ENCODE measurements at places on chromosomes 2 and 18.

DNA sequence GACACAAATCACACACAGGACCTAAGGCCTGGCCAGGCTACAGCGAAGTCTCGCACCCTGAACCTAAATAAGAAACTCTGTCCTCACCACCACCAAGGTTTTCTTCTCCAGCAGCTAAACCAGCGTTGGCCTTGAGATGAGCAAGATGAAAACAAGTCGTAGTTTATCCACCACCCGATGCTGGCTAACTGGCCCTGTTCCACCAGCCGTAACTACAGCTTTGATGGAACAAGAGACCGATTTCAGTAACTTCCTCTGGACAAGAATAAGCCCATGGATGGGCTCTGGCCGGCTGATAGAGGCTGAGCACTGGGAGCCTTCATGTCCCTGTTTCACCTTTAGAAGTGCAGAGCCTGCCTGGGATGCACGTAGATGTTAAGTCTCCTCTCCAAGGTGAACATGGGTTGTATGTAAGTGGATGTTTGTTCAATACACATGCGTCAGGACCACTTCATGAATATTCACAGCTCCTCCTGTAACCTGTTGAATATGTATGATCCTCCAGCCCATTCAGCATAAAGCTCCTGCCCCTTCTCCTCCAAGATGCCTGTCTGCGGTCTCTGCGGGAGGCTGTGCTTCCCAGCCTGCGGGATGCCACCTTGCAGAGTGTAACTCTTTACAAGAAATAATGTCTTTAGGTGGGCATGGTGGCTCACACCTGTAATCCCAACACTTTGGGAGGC lies 24.2 kb downstream of the ADI1 start:
- no peak for DNase-seq

DNA sequence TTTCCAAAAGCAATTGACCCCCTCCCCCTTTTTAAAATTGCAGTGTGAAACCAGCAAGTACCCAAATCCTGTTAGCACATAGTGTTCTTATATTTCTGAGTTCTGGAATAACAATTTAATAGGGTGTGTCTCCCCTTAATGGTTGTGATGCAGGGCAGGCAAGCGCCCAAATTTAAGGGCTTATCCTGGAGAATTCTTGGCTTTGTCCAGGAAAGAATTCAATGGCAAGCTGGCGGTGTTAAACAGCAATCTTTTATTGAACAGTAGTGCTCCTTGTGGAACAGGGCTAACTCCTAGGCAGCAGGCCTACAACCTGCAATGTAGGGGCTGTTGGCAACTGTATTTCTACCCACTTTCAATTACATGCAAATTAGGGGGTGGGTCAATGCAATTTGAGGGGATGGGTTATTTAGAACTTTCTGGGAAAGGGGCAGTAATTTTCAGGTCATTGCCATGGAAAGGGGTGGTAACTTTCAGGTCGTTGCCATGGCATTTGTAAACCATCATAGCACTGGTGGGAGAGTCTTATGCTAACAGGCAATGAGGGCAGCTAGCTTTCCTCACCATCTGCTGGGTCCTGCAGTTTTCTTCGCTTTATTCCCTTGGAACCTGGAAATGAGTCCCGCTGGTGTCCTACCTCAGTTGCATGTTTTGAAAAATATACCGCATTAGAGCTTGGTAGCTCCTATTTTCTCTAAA lies 149.0 kb upstream of the KCTD1 start:
- DNase-seq: no peak

DNA sequence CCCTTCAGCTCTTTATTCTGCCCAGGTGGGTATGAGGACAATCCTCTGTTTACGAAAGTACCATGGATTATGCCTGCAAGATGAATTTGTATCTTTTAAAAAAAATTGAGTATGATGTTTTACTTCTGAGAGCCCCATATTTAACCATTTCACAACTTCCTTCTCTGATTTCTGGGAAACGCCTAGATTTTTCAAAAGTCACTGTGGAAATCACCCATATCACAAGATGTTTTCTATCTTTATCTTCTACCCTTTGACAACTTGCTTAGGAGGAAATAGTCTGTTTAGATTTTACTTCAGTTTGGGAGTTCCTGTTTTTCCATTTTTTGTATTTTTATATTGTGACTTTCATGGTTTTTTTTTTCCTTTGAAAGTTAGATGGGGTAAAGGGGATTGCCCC lies 53.0 kb downstream of the ICOS start:
- DNase-seq: no peak

DNA sequence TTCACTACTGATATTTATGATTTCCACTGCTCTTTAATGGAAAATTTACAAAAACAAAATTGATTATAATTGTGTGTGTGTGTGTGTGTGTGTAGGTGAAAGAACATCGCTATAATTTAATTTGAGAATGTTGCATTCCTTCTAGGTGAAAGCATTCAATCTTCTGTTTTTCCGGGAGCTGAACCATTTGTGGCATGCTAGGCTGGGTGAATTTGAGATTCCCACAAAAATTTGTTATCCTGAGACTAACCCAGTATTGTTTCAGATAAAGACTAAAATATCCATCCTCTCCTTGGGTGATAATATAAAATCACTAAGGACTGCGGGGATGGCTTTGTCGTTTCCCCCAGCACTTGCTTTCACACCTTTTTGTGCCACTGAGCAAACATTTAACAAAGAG lies 911.2 kb upstream of the PIK3C3 start:
- no peak for DNase-seq

DNA sequence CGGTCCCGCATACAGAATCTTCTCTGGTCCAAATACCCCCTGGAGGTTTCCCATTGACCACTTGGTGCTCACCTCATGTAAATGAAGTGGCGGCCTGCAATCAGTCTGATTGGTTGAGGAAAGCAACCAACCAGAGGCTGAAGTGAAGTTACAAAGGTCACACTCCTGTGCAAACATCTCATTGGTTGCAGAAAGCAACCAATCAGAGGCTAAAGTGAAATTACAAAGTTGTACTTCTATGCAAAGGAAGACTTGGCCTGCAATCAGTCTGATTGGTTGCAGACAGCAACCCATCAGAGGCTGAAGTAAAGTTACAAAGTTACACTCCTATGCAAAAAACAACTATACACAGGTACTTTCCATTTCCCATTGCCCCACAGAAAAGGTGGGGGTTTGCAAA lies 2.5 kb upstream of the SP100 start:
- DNase-seq: no peak

- DNase-seq: no peak
These were observed 682.9 kb downstream of the KCNJ3 start for GRCh38 chr2:155381436-155381835.

- no peak for DNase-seq
These were observed 34.6 kb downstream of the GULP1 start for GRCh38 chr2:188326290-188326668.

DNA sequence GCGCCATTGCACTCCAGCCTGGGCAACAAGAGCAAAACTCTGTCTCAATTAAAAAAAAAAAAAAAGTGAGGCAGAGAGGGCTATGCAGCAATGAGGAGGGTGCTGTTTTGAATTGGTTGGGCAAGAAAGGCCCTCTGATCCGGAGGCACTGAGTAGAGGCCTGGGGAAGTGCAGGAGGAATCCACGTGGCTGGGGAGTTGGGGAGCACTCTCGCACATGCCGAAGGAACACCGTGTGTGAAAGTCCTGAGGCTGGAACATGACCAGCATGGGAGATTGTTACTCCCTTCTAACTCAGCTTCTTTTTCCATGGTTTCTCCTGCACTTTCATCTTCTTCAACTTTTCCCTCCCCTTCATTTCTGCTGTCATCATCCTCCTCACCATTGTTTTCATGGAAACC lies 347.9 kb upstream of the HS6ST1 start:
- DNase-seq: no peak

GRCh38 chr2:160137464-160137863 lies 62.6 kb downstream of the ITGB6 start:
- DNase-seq: no peak

- DNase-seq: no peak
These were observed 117.9 kb downstream of the SPHKAP start for GRCh38 chr2:228063558-228063957.

GRCh38 chr2:131408778-131409177 lies 44.8 kb upstream of the RAB6D start:
- DNase-seq: no peak

All from body of pancreas (tissue), 4 donors.